SJSA1 (cell line): ENCODE measurements at places on chromosomes 3 and 15. TPM values are rescaled to one million over a fixed set of nuclear protein-coding genes. Genes with fewer than 3 reads are reported as not detected.

DNA sequence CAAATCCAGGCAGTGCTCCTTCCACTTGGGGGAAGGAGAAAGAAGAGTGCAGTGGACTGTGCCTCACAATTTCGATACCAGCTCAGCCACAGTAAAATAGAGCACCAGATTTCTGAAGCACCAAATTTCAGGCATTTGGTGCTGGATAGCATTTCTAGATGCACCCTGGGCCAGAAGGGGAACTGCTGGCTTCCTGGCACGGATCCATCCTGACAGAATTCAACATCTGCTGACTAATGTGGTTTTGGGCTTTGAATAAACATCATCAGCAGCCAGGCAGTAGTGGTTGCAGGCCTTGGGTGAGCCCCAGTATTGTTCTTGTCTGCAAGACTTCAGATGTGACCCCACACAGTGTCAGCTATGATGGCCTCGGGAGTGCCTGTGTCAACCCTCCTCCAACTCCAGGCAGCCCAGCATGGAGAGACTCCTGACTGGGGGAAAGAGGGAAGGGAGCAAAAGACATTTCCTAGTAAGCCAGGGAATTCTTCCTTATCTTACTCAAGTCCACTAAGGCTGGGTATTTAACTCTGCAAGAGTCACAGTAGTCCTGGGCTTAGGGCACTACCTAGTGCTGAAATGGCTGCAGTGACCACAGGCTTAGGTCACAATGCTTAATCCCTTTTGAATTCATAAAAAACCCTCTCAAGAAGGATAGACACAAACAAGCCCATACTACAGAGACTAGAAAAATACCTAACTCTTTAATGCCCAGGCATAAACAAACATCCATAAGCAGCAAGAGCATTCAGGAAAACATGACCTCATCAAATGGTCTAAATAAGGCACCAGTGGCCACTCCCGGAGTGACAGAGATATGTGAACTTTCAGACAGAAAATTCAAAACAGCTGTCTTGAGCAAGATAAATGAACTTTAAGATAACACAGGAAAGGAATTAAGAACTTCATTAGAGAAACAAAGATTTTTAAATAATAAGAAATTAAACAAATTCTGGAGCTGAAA, 74.7 kb downstream of the SPATA16 start:
- peak; percentile 65 for DNase-seq
- H3K4me1 ChIP-seq, result peaks cover 13% of the 10 kb centered on the region
- no peaks in the 10 kb centered on the region for H3K36me3 ChIP-seq

DNA sequence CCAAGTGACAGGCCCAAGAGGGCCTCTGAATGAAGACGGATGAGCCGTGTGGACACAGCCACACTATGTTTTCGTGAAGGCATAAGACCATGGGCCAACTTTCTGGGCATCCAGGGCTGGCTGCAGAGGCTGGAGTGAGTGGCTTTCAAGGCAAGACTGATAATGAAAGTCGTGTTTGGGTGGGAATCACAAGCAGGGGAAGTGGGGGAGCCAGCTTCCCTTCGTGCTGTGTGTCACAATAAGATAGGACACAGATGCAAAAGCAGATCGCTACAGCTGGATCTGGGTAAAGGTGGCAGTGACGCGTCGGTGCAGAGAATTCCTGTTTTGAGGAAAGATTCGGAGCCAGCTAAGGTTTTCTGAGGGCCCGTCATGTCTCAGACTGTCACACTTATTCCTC, 309.8 kb upstream of the CTDSPL start:
- H3K27me3 ChIP-seq, result 0 out of 2 replicates have a peak, but pooled peaks cover 4% of the 10 kb centered on the region
- no peak overlapping the region for H3K4me3 ChIP-seq
- no peaks in the 10 kb centered on the region for H3K36me3 ChIP-seq
- no peak for DNase-seq

GRCh38 chr3:58234516-58234931, 3.1 kb upstream of the ABHD6 start:
- DNase-seq, result no peak
- H3K36me3 ChIP-seq, result peaks cover 6% of the 10 kb centered on the region
- H3K27me3 ChIP-seq, result peaks cover 9% of the 10 kb centered on the region; the same call in 1 of the 2 replicates
- H3K27ac ChIP-seq, result no peak overlapping the region
- H3K4me3 ChIP-seq, result no peak overlapping the region
- H3K4me1 ChIP-seq, result peaks cover 12% of the 10 kb centered on the region

DNA sequence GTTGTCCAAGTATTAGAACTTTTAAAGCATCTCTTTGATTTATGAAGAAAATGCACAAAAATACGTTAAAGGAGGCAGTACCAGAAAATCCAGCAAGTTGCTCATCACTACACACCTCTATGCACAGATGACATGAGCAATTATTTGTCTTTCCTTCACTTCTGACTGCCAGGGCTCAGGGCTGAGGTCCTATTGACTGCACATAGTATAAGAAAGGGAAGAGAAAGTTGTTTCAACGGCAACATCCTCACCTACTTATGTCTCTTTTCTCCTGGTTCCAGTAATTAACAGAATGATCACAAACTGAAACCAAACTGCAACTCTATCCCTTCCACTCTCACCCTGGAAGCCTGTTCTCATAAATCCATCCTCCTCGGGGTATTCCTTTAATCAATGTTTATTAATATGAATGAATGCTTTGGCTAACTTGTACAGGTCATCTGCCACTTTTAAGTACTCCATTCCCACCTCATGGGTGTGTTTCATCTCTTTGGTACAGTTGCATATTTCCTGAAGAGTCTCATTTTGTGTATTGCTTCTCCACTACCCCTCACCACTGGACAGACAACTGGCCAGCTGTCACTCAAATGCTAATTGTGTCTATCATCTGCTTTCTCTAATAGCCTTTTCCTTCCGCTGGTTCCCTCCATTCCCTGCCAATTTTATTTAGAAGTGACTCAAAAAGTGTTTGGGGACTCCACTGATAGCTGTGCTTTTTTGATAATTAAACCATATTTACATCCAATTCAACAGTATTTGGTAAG, 34.5 kb downstream of the RAB27A start:
- H3K27me3 ChIP-seq, result no peaks in the 10 kb centered on the region
- no peak for DNase-seq
- H3K4me3 ChIP-seq, result no peak overlapping the region
- no peak overlapping the region for H3K27ac ChIP-seq
- no peaks in the 10 kb centered on the region; the same call in 1 of the 2 replicates for H3K36me3 ChIP-seq
- H3K4me1 ChIP-seq, result peaks cover 16% of the 10 kb centered on the region

DNA sequence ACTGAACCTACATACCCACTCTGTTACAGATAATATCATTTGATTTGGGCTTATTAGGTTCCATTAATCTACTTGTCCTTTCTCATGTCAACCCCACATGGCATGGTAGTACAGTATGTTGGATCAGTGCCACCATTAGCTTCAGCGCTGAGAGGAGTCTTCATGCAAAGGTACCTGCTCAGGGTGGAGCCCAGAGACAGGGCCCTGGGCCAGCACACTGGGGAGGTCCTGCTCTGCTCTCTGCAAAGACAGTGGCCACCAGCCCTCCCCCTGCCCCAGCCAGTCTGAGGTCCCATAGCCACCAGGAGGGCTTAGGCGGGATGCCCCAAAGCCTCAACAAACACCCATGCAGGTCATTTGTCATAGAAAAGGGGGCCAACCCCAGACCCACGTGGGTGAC, 71.0 kb downstream of the ATP10A start:
- H3K36me3 ChIP-seq, result peaks cover 6% of the 10 kb centered on the region; the same call in 1 of the 2 replicates
- H3K27me3 ChIP-seq, result no peaks in the 10 kb centered on the region
- DNase-seq, result no peak
- peaks cover 60% of the 10 kb centered on the region for H3K4me1 ChIP-seq
- H3K4me3 ChIP-seq, result no peak overlapping the region

GRCh38 chr3:73611176-73611575, 13.6 kb downstream of the PDZRN3 start:
- no peak overlapping the region for H3K4me3 ChIP-seq
- H3K4me1 ChIP-seq, result no peaks in the 10 kb centered on the region
- H3K27me3 ChIP-seq, result no peaks in the 10 kb centered on the region
- H3K27ac ChIP-seq, result no peak overlapping the region
- H3K36me3 ChIP-seq, result no peaks in the 10 kb centered on the region

DNA sequence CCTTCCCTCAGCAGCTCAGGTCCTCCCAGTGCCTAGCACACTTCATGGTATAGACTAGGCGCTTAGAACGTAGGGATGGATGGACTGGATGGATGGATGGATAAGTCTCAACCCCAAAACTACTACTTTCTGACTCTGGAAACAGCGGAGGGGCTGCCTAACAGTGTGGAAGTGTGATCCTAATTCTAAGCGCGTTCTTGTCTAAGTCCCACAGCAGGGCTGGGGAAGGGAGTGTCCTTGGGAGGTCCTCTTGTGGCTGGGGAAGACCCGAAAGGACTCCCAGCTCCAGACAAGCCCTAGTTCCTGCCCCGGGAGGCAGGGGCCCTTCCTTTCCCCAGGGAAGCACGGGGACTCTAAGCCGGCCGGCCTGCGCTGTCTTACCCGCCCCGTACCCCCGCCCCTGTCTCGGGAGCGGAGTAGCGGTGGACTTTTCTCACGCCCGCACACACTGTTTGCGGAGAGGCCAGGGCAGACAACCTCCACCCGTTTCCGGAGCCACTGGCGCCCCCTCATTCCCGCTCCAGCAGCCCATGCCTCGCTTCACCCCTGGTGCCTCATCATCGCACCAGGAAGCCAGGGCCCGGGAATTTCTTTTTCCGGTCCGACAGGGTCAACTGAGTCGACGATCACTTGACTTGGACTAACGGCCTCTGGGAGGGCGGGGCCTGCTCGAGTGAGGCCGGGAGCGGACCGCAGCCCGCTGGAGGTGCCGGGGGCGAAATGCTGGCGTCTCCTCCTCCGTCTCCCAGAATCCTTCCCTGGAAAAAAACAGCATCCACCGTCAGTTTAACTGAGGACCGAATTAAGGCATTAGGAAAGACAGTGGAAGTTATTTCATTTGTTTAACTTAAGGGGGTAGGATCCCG, 133.3 kb downstream of the TBC1D2B start:
- H3K36me3 ChIP-seq, result no peaks in the 10 kb centered on the region
- no peaks in the 10 kb centered on the region for H3K27me3 ChIP-seq
- H3K4me1 ChIP-seq, result peaks cover 3% of the 10 kb centered on the region

GRCh38 chr15:56281145-56281544, 37.5 kb upstream of the RFX7 start:
- no peak overlapping the region for H3K27ac ChIP-seq
- H3K27me3 ChIP-seq, result no peaks in the 10 kb centered on the region; the same call in 1 of the 2 replicates

DNA sequence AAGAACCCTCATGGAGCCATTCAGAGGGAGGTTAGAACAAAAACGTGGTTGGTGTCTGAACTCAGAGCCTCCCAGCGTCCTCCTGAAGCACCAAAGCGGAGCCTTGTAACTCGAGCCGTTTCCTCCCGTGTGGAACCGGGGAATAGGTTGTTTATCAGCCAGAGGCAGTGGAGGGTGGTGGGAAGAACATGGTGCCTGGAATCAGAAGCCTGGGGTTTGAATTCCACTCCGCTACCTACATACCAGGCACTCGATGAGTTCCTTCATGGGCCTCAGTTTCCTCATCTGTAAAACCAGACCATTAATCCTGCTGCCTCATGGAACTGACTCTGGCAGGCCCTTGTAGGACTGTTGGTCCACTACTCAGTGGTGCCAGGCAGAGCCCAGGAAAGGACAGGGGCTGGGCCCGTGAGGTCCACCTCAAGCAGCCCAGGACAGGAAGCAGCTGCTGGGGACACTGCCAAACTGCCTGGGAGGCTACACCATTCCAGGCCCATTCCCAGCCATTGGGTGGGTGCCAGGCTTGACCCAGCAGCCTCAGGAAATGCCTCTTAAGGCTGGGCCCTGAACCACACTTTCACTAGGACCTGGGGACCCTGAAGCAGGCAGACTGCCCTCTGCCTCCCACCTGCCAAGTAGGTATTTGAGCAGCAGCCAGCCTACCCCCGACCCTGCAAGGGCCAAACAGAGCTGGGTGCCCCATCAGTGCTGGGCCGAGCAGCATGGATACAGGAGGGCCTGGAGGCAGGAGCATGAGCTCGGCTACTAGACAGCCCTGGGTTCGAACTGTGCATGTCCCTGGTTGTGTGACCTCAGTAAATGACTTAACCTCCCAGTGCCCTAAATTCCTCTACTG, 33.4 kb downstream of the PRKCD start:
- no peak for DNase-seq
- H3K27ac ChIP-seq, result no peak overlapping the region
- H3K4me1 ChIP-seq, result peaks cover 4% of the 10 kb centered on the region
- H3K27me3 ChIP-seq, result no peaks in the 10 kb centered on the region

- DNase-seq, result no peak
- no peaks in the 10 kb centered on the region for H3K27me3 ChIP-seq
- H3K27ac ChIP-seq, result no peak overlapping the region
- no peaks in the 10 kb centered on the region for H3K4me1 ChIP-seq
- no peak overlapping the region for H3K4me3 ChIP-seq
Observed at GRCh38 chr15:79887054-79887930, 9.5 kb downstream of the MTHFS start.

GRCh38 chr3:20140881-20141280, 45.1 kb downstream of the SGO1 start:
- no peaks in the 10 kb centered on the region for H3K36me3 ChIP-seq
- no peak overlapping the region for H3K27ac ChIP-seq
- H3K27me3 ChIP-seq, result no peaks in the 10 kb centered on the region

DNA sequence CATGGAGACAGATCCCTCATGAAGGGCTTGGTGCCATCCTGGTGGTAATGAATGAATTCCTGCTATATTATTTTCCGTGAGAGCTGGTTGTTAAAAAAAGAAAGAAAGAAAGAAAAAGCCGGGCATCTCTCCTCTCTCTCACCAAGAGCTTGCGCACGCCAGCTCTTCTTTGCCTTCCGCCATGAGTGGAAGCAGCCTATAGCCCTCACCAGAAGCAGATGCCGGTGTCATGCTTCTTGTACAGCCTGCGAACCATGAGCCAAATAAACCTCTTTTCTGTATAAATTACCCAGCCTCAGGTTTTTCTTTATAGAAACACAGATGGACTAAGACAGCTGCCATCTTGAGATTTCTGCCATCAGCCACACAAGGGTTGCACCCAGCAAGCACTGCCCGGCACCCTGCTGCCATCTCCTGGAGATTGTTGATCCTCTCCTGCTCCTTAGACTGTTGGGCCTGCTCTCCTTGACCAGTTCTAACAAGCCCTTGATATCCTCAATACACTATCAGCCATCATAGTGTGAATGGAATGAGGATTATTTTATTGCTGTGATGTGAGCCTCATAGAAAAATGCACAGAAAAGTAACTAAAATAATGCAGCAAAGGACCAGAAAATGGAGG, 3.5 kb upstream of the AHSG start:
- no peaks in the 10 kb centered on the region for H3K4me1 ChIP-seq
- H3K27ac ChIP-seq, result no peak overlapping the region
- no peaks in the 10 kb centered on the region for H3K36me3 ChIP-seq
- DNase-seq, result no peak

Gene CHRNA3
- total RNA-seq, result not detected in 2 replicates

Gene PLSCR2
- not detected in 2 replicates for total RNA-seq

Gene NR2E3
- not detected in 2 replicates for total RNA-seq

Gene TTBK2
- total RNA-seq, result 5.9 and 12.4 TPM in 2 replicates

Gene NEDD4
- 66.6 and 114 TPM in 2 replicates for total RNA-seq

Gene BTBD1
- 100 and 122 TPM in 2 replicates for total RNA-seq

Gene UCN2
- 10.1 and 12.1 TPM in 2 replicates for total RNA-seq

Gene ZNF501
- 0.53 and 4.4 TPM in 2 replicates for total RNA-seq
